ENCODE measurements at places on chromosomes 2 and 18.

DNA sequence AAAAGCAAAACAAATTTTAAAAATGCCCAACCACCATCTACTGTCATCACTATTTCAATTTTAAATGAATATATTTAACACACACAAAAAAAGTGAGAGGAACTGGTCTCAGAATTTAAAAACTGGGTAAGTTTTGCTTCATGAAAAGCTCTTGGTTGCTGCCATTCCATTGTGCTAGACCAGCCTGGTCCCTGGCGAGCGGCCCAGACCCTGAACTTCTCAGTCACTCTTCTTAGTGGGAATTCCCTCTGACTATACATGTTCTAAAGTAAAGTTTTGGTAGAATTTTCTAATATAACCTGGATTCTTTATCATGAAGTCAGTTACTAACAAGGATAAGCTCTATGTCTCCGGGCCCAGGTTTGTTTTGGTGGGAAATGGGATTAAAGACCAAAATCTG lies 34.8 kb upstream of the TMEM177 start:
- no peak for DNase-seq

DNA sequence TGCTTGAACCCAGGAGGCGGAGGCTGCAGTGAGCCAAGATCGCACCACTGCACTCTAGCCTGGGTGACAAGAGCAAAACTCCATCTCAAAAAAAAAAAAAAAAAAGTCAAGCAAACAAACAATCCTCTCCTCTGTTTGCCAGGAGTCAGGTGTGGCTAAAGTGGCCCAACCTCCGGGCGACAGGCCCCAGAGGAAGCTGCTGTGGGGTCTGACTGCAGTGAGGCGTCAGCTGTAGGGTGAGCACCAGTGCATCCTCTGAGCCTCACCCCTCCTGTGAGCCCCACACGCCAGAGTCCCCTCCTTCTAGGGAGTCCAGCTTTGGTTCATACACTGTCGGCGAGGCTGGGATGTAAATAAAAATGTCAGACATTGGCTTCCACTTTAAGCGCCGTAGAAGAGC lies 76.5 kb upstream of the HS6ST1 start:
- no peak for DNase-seq

DNA sequence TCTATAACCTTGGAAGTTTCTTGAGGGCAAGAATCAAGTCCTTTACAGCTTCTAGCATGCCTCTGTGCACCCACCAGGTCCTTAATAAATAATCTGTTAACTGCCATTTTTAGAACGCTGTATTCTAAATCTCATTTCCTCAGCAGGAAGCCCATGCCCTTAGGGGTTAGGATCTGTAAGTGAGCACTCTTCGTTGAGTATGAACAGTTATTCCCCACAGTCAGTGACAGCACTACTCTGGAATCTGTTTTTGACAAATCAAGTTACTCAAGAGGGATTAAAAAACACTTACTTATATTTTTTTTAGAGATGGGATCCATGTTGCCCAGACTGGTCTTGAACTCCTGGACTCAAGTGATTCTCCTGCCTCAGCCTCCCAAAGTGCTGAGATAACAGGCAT lies 14.6 kb downstream of the PAIP2B start:
- no peak for DNase-seq

DNA sequence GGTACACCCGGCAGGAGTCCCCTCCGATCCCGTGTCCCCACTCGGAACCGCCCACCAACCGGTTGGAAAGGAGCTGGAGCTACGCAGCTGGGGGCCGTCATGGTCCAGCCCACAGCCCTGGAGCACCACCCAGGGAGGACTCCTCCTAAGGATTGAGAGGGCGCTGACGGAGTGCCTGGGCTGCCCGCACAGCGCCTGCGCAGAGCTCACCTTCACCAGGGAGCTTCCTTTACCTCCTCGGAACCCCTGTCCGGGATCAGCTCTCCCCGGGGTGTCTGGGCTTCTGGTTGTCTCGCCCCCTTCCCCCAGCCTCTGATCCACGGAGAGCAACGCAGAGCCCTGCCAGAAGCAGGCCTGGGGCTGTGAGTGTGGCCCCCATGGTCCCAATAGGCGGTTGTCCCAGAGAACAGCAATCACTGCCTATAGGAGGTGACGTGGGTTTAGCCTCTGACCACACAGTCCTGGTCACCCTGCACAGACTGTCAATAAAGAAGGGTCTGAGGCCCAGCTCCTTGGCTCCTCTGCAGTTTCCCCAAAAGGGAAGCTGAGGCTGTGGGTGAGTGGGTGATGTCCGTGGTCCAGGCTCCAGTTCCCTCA lies 14.6 kb downstream of the ALPG start:
- DNase-seq = no peak

DNA sequence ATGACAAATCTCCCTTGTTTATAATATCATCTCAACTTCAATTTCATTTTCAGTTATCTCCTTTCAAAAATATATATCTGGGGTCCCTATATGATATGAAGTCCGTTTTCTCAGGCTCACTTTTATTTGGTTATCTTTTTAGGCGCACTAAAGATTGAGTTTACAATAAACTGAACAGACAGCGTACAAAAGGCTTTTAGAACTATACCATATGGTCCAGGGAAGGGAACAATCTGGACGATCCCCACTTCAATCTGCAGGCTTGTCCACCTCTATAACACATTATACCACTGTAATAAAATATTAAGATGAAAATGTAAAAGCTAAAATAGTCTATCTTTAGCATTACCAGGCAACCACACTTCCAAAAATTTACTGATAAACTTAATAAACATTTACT lies 289.9 kb downstream of the ZEB2 start:
- no peak for DNase-seq

DNA sequence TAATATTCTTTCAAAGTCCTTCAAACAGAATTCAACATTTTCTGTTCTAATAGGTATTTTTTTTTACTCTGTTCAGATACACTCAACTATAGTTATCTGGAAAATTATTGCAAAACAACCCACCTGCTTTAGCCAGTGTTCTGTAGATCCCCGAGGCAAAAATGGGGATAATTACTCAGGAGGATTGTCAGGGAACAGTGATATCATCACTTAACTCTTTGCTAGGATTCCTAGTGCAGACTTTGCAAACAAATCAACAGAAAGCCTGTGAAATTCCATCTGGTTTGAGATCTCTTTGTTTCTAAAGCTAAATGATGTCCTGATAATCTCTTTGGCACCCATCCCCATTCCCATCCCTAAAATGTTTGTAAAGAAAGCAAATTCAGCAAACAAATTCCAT lies 413.6 kb upstream of the MEIS1 start:
- no peak for DNase-seq

GRCh38 chr2:179571721-179572120 lies 289.7 kb downstream of the ZNF385B start:
- DNase-seq = no peak

Data from neuronal stem cell (in vitro differentiated cells).